ENCODE measurements at places on chromosomes 11 and 22.
A peak's percentile ranks its signal among the peaks of the same experiment; 100 is the strongest.

DNA sequence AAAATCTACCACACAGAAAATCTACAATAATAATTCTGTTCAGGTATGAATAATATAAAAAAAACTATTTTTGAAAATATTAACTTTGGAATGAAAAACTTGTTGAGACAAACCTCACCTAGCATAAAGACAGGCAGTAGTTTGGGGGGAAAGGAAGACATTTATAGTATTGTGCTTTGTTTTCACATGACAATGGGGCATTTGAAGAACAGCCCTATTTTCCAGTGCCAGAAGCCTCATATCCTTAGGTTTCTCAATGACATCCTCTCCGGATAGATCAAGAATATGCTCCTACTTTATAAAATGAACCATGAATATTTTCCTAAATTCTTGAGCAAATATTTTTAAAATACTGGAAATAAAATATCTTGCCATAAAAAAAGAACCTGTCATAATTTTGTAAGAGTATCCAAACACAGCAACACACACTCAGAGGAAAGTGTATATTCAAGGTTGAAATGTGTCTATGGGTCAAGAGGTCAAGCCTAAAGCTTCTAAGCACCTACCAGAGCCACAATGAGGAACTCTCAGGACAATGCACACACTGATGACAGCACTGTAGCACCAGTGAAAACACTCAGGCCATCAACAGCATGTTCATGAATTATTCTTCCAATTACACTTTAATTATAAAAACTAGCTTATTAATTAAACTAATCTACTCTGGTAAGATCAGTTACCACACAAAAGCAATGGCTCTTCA, 68.7 kb downstream of the MRTFA start:
- DNase-seq: no peak

DNA sequence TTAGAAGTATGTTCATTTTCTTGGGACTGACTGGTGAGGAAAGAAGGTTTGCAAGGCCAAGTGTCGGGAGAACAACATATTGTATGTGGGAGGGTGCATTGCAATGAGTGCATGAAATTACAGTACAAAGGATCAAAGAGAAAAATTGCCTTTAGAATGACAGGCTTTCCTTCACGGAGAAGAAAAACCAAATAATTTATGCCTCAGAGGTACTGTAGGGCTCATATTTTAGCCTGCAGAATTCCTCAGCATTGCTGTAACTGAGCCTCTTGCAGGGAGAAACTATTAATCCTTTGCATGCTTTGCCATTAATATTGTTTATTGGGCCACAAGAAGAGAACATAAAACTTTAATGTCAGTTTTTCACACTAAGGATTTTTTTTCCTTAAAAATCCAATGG, 60.1 kb downstream of the LRRC4C start:
- DNase-seq: no peak

DNA sequence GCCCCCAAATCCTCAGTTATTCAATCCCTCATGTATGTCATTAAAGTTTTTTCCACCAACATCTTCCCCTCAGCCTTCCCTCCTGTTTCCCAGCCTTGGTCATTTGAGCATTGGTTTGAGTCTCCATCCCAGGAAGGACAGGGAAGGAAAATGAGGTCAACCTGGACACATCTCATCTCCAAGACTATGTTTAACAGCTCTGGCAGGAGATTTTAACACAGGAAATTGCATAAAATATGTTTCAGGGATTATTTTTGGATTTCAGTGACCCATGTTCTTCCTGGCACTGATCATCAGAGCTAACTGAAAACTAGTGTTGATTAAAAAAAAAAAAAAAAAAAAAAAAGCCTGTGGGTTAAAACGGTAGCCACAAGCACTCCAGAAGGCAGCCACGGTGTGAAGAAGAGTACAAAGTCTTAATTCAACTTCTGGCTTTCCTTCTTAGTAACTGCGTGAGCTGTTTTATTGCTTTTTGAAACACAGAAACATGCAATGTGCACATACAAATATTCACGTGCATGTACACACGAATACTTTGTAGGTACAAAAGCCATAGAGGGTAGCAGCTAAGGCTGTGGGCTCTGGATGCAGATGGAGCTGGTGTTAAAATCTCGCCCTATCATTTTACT, 164.4 kb upstream of the DDI1 start:
- DNase-seq: no peak

DNA sequence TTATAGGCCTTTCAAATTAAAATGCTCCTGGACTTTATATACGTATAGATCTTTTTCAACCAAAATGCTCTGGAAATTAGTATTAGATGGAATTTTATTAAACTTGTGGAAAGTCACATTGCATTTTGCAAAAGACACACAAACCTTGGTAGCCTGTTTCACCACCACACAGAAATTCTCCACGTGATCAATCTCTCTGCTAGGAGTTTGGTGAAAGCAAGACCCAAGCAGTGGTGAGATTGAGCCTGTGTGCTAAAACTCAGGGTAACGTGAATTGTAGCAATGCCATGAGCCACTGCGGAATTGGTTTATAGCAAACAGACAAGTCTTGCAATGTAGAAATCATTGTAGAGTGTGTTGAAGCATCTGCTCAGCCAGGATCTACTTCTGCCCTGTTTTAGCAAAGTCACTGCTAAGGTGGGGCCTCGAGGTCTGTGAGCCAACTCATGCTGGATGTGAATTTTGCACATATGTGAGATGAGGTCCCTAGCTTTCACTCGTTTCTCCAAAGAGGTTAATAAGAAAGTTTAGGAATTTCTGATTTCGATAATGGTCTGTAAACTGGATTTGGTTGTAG, 184.8 kb downstream of the DBX1 start:
- DNase-seq: no peak

- DNase-seq: no peak
These were observed 5.5 kb upstream of the PACS1 start for GRCh38 chr11:66064571-66064970.

DNA sequence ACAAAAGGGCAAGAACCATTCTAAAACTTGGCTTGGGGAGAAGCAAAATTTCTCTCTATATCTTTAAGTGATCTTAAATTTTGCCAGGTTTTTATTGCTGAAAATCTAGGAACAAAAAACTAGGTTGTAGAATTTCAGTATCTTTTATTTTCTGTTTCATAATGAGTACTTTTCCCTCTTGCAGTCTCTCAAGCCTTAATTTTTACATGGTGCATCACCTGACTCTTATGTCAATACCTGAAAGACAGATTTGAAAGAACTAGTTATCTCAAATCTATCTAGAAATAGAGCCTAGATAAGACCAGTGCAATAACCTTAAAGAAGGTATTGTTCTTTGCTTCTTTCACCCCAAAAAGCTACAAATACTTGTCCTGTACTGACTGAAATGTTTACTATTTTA, 122.1 kb downstream of the TRIM44 start:
- no peak for DNase-seq

DNA sequence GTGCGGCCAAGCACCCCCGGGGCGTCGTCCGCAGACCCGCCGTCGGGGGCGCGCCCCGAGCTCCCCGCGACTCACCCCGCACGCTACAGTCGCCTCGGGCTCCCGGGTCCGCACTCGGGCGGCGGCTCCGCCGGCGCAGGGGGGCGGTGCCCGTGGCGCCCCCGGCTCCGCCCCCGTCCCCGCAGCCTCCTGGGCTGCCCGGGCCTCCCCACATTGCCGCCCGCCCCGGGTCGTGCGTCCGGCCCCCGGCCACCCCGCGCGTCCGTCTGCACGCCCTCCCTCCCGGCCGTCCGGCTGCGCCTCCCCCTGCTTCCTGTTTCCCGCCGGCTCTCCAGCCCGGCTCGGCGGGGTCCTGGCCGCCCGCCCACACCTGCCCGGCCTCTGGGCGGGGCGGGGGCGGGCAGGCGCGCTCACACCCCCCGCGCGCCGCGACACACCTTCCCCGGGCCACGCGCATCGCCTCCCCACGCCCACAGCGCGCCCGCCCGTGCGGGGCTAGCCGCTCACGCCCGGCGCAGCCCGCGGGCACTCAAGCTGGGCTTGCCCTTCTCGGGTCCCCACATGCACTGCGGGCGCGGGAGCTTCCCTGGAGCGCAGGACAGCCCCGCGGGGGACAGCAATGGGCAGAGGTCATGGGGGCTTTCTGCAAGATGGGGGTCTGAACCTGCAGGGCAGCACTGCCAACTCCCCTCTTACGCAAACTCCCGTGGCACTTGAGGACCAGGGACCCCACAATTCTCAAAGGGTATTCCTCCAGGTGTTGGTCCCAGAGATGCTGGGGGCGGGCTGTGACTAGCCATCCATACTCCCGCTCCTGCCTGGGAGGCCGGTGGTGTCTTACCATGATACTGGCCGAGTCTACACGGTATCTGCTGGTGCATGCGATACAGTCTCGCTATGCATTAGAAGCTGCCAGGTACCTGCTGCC, at the start of gene CARD10:
Gene CARD10, minus strand, starts transcription at position 148 of the 928 bp plus-strand sequence. CDS start 215 bp downstream, outside the sequence.
- peak; percentile 24 for DNase-seq

DNA sequence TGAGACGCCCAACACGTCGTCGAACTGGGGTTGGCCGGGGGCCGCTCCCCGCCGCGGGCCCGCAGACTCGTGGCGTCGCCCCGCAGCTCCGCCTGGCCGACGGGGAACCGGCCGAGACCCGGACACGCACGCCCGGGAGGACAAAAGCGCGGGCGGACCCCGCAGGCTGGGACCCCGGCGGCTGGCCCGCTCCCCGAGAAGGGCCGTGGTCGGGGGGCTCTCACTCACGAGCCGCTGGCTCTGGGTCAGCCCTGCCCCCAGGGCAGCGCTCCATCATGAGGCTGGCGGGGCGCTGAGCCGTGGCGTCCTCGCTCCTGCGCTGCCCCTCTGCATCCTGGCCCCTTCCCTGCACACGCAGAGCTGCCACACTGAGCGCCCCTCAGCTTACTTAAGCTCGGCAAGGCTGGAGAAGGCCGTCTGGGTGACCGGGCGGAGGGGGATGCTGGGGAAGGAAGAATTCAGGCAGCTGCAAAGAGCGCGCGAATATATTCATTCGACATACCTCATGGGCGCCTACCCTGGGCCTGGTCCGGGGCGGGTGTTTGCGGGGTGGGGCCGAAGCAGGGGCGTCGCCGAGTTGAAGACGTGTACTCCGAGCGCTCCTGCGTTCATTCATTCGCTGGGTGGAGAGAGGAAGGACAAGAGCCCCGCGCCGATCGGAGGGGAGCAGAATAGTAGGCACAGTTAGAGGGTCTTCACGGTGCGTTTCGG, 579 bp upstream of the CYB5R2 start:
- no peak for DNase-seq

GRCh38 chr11:128931668-128932067, 11.0 kb downstream of the TP53AIP1 start:
- DNase-seq: no peak

- no peak for DNase-seq
These were observed 55.5 kb downstream of the FAM83F start for GRCh38 chr22:40050258-40050657.

GRCh38 chr11:63847363-63847762, 8.5 kb downstream of the MARK2 start:
- no peak for DNase-seq

DNA sequence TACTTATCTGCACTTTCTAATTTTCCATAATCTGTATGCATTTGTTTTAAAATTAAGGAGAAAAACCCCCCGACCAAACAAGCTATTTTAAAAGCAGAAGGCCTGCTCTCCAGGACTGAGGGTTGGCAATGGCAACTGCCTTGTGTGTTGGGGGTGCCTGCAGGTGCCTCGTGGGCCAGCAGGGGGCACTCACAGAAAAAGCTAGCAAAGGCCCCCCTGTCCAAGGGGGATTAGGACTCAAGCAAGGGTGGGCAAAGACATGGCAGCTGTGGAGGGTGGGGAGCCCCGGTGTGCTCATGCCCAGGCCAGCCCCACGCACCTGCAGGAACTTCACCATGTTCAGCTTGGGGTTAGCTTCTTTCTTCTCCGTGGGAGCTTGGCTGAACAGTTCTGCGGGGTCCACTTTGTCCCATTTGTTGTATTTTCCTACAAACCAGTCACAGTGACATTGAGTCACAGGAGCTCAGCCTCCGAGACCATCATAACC, 10.3 kb downstream of the TOP3B start:
- no peak for DNase-seq

DNA sequence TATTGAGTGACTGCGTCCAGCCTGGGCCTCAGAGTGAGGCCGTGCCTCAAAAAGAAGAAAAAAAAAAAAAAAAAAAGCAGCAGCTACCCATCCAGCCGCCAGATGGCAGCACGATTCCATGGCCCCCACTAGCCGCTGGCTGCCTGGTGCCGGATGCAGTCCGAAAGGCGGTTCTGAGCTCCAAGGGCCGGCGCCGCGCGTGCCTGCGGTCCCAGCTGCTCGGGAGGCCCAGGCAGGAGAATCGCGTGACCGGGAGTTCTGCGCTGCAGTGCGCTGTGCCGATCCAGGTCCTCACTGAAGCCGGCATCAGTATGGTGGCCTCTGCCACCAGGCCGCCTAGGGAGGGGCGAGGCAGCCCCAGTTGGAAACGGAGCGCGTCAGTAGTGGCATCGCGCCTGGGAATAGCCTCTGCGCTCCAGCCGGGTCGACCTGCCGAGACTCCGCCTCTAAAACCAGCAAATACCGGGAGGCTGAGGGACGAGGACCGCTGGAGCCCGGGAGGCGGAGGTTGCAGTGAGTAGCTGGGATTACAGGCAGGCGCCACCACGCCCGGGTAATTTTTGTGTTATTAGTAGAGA, 19.3 kb downstream of the SCARF2 start:
- peak; percentile 62 for DNase-seq

GRCh38 chr11:60970369-60970774, 1.1 kb upstream of the CD6 start:
- peak; percentile 58 for DNase-seq

DNA sequence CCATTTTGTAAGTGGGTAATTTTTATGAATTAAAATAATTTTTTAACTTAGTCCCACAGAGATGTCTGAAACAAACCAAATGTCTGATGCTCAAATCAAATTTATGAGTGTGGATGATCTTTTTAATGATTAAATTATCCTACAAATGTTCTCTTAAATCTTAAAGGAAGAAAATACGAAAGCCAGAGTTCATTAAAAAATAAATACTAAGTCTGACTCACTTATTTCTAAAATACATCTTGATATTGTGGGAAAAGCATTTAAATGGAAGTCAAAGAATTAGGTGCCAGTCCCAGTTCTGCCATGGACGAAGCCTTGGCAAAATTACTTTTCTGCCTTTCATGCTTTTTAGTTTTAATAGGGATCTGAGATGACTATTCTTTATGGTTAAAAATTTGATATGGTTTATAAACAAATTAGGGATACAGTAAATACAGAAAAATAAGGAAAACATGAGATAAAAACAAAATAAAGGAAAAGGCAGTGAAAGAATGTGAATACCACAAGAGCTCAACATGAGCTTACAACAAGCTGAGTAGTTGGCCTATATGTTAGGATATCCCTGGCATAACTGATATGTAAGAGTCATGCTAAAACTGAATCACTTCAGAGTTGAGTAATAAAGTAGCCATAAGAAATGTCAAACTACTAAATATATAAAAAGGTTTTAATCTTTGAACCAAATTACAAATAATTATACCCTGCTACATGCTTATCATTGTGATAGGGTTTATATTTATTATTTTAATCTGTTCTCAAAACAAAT, 9.2 kb downstream of the CCDC34 start:
- no peak for DNase-seq

GRCh38 chr22:37746366-37747079, 49.7 kb downstream of the TRIOBP start:
- DNase-seq: no peak

- no peak for DNase-seq
These were observed 98.0 kb upstream of the TRIM77 start for GRCh38 chr11:89612096-89612495.

DNA sequence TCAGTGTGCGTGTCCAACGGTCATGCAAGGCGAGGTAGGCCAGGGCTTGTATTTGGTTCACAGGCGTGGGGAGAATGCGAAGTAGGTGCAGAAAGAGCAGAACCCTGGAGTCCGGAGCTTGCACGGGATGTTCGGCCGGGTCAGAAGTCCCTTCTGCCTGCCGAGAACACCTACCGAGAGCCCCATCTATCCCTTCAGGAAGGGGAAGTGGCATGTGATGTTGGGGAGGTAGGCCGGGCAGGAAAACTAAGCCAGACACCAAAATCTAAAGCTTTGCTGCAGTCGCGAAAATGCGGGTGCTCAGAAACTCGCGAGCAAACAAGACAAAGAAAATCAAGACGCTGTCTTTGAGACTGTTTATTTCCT, 435 bp upstream of the TAF6L start:
- peak; percentile 57 for DNase-seq
